ENCODE measurements at places on chromosomes 6 and 20.

GRCh38 chr20:4774207-4774606 lies 52.5 kb downstream of the PRND start:
- no peak for DNase-seq

DNA sequence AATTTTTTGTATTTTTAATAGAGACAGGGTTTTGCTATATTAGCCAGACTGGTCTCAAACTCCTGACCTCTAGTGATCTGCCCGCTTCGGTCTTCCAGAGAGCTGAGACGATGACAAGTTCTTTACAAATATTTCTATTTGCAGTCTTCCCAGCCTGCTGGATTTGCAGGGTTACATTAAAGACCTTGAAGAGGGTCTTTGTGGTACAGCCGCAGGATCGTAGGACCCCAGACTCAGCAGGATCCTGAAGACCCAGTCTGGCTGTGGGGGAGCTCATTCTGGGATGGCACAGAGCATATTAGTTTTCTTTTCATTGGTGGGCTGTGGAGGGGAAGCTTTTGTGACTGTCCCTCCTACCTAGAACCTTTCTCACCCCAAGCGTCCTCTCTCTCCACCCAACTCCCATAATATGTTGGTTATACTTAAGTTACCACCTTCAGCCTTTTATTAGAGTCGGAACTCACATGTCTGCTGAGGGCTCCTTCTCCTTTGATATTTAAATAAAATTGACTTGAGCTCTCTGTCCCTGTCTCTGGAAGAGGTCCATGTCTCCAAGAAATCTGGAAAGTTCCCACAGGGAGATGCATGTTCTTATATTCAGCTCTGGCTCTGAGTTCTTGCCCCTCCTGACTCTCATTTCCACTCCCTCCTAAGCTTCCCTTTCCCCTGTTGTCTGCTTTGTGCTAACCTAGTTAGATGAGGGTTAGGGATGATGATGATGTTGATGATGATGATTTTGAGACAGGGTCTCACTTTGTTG lies 72.0 kb downstream of the TIAM2 start:
- DNase-seq: no peak

- DNase-seq: no peak
Observed at GRCh38 chr6:160735523-160735922, 33.5 kb downstream of the PLG start.

DNA sequence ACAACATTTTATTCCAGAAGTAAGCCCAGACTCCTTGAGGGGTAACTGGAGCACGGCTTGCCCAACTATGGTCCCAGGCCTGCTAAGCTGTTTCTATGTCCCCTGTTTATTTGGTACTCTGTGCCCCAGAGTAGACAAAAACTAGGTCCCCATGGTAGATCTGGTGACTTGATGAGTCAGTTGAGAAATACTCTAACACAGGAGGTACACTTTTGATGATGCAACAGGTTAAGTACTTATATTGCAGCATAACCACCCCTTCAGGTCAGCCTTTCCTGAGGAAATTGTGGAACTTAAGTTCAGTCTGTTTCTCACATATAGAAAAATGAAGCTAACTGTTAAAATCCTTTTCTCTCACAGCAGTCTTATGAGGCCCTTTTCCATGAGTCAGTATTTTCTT lies 19.6 kb downstream of the TTPAL start:
- no peak for DNase-seq

DNA sequence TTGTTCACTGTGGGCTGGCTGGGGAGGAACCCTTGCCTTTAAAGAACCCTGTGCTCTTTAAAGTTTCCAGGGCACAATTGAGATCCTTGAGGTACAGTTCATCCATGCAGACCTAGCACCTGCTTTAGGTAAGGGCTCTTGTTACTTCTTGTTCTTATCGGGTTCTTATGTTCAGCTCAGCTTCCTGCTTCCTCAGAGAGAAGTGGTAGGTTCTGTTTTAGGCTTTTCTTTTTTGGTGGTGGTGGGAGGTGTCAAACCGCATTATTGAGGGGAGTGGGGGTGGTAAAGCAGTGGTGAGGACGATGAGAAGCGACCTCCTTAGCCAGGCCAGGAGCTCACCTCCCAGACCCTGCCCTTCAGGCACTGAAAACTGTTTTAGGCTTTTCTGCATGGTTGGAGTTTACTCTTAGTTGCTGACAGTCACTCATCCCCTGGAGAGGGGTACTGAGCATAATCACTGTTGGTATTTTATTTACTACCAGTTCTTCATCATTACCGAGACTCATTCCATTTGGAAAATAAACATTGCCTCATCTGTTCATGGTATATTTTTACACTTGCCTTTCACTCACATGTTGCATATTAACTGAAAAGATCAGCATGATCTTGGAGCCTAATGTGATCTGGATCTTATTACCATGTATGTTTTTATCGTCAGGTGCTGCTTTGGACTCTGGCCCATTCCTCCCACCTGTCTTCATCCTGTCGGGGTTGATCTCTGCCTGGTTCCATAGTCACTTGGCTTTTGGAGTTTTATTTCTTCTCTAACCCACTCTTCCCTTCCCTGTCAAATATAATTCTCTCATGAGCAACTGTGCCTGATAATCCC lies 35.4 kb downstream of the SLC16A10 start:
- no peak for DNase-seq

DNA sequence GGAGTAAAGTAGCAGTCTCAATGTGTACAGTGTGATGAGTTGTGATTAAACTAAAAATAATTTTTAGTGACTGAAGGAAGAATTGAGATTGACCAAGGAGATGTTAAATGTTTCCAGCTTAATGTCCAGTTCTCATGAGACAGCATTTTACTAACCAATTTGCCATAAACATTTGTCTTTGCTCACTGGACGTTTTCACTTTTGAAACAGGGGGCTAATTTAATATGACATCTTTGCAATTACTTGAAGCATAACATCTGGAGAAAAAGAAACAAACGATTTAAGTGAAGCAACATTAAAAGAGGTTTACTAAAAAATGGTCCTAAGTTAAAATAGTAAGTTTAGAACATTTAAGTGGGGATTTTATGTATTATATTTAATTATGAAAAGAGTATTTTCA lies 443.8 kb downstream of the BCKDHB start:
- DNase-seq: no peak

- DNase-seq: no peak
Observed at GRCh38 chr20:57672953-57673575, 36.8 kb downstream of the PMEPA1 start.

DNA sequence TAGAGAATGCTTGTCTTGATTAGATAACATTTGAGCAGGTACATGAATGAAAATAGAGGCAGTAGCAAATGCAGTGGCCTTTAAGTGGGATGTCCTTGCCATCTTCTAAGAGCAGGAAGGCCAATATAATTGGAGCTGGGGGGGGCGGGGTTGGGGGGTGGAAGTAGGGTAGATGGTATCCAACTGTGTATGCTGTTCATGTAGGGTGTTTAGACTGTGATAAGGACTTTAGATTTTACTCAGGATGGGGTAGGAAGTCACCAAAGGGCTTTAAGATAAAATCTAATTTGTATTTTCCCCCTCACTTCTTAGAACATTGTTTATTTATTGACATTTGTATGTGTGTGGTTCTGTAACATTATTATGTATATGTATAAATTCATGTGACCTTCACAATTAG lies 12.0 kb downstream of the TAB2 start:
- DNase-seq: no peak

DNA sequence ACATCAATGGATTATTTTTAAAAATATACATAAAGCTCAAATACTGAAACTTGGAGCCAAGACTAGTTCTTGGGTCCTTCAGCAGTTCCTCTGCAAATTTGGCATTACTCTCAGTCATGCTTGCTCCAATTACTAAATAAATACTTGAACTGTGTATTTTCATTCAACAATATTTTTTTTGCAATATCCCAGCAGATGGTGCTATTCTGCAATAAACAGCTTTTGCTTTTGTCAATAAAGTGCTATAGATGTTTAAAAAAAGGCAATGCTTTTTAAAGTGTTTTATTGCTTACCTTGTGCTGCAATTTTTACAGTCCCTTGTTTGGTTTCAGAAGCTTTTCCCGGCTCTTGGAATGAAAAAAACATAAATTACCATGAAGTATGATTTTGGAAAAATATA lies 243.4 kb downstream of the TRDN start:
- no peak for DNase-seq

DNA sequence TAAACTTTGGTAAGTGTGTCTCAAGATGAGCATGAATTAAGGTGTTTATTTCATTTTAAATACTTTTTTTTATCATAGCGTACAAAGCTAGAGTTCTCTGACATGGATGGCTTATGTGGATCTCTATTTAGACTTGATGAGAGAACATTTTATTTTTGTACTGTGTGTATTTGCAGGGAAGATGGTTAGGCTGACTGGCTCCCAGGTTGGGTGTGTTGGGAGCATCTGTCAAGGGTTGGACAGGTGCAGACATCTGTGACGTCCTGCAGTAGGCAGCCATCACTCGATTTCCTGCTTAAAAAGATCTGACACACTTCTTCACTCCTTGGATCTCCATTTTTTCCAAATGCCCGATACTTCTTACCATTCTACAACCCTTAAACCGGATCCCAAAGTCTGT lies 221.9 kb upstream of the QKI start:
- DNase-seq: no peak

DNA sequence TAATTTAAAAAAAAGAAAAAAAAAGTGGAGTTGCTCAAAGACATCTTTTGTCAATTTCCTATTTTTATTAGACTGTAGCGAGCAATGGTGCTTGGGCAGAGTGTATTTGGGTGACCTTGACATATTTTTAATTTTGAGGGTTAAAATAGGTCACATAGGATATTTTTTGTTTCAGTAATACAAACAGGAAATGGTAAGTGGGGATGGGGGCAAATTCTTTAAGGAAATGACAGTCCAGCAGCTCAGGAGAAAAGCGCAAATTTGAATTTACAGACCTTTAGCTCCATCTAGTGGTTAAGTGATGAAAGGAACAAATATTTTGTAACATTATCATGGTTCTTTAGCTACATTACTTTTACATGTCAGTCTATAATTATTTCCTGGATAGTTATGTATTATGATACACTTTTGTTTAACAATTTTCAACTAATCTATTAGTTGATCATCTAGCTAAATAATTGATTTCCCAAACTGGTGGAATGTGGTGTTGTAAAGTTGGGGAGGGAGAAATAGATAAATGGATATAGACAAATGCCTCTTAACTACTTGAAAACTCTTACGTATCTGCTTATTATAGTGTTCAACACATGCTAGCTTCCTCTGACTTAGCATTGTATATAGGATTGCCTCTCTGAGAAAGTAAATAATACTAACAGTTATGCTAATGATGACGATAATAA lies 10.0 kb downstream of the CITED2 start:
- DNase-seq: no peak

GRCh38 chr6:10373642-10374359 lies 41.1 kb downstream of the TFAP2A start:
- no peak for DNase-seq

- no peak for DNase-seq
Observed at GRCh38 chr6:44696686-44697085, 309.2 kb downstream of the CDC5L start.
